ENCODE measurements at places on chromosomes 16 and 17.

DNA sequence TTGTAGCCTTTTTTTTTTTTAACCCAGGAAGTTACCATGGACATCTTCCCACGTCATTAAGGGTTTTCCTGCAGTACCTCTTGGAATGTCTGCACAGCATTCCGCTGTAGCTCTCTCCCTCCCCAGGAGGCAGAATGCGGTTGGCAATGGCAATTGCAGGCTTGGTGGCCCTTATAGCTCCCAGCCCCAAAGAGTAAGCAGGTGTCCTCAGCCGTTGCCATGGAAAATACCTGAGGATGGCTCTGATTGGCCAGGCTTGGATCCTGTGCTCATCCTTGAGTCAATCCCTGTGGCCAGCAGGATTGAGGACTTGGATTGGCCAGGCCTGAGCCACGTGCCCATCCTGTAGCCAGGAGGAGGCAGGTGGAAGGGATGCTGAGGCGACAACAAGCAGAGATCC, 15.5 kb upstream of the TIMP2 start:
- DNase-seq, result no peak

GRCh38 chr16:68935008-68935407, 91.7 kb downstream of the TANGO6 start:
- DNase-seq, result no peak

GRCh38 chr16:68700831-68701230, 36.3 kb upstream of the CDH1 start:
- DNase-seq, result no peak

DNA sequence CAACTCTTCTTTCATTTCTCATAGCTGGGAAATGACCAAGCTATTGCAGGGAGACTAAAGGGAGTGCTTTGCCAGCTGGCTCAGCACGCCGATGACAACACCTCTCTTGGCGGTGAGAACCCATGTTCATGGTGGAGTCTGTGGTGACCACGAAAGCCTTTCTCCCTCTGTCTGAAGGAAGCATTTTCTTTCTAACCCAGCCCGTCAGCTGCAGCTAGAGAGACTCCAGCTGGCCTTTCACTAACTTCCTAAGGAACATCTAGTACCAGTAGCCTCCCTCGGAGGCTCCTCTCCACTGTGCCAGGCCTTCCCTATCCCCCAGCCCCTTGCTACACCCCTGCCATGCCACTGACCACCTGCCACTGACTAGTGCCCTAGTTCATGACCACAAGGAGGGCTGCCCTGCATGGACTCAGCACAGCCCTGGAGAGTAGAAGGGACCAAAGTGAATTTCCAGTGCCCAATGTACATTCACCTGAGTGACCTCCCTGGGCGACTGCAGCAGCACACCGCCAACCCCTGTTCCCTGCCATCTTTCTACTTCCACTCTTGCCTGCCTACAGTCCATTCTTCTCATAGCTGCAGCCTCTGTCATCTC, 81.3 kb downstream of the CBLN1 start:
- no peak for DNase-seq

DNA sequence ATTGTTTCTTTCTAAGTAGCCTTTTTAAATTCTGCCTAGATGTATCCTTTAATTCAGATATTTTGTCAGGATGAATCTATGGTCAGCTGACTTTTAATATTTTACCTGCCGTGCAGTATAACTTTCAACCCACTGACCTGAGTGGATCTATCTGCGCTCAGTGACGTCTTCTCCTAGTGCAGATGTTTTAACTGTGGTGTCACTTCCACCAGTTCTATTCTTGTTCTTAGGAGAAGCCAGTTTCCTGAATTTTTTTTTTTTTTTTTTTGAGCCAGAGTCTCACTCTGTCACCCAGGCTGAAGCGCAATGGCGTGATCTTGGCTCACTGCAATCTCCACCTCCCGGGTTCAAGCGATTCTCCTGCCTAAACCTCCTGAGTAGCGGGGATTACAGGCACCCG, 5.0 kb upstream of the TM4SF5 start:
- DNase-seq, result no peak
